Activated naive CD4-positive, alpha-beta T cell treated with anti-CD3 and anti-CD28 coated beads for 36 hours (primary cell): ENCODE measurements at places on chromosomes 2 and 18. TPM values are rescaled to one million over a fixed set of nuclear protein-coding genes. Genes with fewer than 3 reads are reported as not detected.

DNA sequence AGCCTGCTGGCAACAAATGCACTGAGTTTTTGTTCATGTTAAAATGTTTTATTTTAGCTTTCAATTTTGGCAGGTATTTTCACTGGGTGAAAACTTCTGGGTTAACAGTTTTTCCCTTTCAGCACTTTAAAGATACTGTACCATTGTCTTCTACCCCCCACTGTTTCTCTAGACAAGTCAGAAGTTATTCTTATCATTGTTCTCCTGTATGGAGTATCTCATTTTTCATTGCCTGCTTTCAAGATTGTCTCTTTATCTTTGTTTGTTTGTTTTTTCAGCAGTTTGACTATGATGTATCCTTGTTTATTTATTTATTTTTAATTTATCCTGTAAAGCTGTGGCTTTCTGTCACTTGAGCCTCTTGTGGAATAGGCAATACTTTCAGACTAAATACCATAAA, 277.0 kb downstream of the ICOS start:
- H3K36me3 ChIP-seq = no peaks in the 10 kb centered on the region
- H3K4me1 ChIP-seq = no peaks in the 10 kb centered on the region
- H3K27me3 ChIP-seq = no peaks in the 10 kb centered on the region
- no peak for DNase-seq

DNA sequence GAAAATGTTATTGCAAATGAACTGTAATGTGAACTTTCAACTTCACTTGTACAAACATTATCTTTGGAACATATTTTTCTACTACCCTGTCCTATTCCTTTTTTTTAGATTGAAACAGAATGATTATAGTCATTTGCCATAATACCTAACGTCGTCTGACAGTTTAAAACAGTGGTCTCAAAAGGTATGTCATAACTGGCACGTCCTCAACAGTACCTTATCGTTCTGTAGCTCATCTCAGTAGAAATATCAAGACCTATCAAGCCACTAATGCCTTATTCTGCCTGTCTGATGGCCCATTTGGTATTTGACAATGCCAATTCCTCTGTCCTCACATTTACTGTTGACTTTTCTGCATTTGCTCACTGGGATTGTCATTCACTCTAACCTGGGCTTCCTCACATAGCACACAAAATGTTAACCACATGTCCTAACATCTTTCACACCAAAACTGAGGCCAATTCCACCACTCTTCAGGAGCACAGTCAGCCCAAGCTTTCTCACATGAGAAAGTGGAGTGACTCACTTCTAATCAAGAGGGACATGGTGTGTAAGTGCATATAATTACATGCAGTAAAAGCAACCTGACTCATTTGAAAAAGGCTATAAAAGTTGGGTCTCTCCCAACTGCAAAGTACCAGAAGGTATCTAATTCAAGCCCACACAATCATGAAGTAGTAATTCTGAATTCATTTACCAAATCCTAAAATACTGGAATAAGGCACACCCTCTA, 34.8 kb downstream of the DNER start:
- no peak for DNase-seq
- no peak overlapping the region for H3K27ac ChIP-seq
- H3K27me3 ChIP-seq = peaks cover 40% of the 10 kb centered on the region
- no peak overlapping the region for H3K4me3 ChIP-seq
- H3K36me3 ChIP-seq = no peaks in the 10 kb centered on the region

DNA sequence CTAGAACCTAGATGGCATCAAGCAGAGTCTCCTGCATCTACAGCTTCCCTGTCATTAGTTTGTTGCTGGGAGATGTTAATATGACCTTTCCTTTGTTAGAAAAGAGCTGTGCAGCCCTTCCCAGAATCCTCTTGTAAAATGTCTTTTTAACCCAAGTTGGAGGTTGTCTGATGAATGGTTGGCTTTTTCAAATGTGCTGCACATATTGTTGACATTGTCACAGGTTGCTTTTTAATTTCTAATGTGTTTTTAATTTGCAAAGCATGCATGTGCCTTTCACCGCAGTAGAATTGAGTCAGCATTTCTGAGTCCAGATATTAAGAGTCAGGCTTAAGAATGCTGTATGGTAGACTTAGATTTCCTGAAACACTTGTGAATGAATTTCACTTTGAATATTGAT, 120.8 kb downstream of the GREB1L start:
- H3K4me1 ChIP-seq = no peaks in the 10 kb centered on the region
- H3K27ac ChIP-seq = no peak overlapping the region
- H3K4me3 ChIP-seq = no peak overlapping the region
- DNase-seq = no peak
- no peaks in the 10 kb centered on the region for H3K36me3 ChIP-seq

DNA sequence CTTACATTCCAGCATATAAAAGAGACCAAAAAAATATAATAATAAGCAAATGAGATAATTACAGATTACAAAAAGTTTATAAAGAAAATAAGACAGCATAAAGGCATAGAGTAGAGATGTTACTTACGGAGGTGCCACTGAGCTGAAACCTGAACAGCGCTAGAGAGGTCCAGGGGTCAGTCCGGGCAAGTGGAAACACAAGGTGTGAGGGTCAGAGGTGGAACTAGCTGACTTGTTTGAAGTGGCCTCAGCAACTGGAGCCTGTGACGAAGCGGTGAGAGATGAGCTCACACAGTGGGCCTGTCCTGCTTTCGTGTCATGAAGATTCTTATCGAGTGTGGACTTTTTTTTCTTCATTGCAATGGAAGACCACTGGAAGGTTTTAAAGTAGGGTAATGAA, 288.3 kb upstream of the TANK start:
- no peak for DNase-seq
- H3K27me3 ChIP-seq = no peaks in the 10 kb centered on the region
- no peaks in the 10 kb centered on the region for H3K4me1 ChIP-seq
- no peak overlapping the region for H3K27ac ChIP-seq

GRCh38 chr2:37230581-37230980, 815 bp downstream of the CEBPZ start:
- peaks cover 26% of the 10 kb centered on the region for H3K36me3 ChIP-seq
- no peaks in the 10 kb centered on the region for H3K27me3 ChIP-seq
- peaks cover 47% of the 10 kb centered on the region for H3K4me1 ChIP-seq
- H3K27ac ChIP-seq = no peak overlapping the region

DNA sequence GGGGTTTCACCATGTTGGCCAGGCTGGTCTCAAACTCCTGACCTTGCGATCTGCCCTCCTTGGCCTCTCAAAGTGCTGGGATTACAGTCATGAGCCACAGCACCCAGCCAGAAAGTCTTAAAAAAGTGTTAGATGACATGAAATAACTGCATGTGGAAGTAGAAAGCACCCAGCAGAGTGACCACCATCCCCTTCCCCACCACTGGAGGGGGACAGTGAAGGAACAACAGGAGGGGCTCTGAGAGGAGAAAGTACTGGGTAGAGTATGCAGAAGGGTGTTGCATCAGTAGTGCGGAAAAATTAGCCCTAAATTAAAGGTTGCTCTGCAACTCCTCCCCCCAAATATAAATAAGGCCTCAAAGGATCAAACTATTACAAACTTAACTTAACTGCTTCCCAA, 230.5 kb downstream of the ZNF521 start:
- no peaks in the 10 kb centered on the region for H3K36me3 ChIP-seq
- no peak overlapping the region for H3K4me3 ChIP-seq
- DNase-seq = no peak
- H3K4me1 ChIP-seq = no peaks in the 10 kb centered on the region
- H3K27me3 ChIP-seq = no peaks in the 10 kb centered on the region

CNRIP1 gene
- not detected for total RNA-seq

DNA sequence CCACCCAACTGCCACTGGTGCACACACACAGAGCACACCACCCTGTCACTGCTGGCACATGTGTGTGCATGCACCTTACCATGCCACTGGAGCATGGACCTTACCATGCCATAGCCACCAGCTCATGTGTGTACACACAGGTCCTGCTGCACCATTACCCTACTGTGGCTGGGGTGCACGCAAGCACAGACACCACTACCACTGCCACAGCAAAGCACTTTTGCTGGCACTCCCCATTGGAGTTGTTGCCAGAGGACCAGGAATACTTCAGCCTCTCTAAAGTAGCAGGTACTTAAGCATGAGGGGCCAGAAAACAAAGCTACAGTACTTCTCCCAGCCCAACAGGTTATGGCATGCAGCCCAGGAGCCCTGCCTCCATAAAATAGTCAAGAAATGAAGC, 404.8 kb downstream of the MBD2 start:
- H3K36me3 ChIP-seq = no peaks in the 10 kb centered on the region
- no peak overlapping the region for H3K4me3 ChIP-seq
- H3K27ac ChIP-seq = no peak overlapping the region
- no peak for DNase-seq
- H3K4me1 ChIP-seq = no peaks in the 10 kb centered on the region
- H3K27me3 ChIP-seq = no peaks in the 10 kb centered on the region
